ENCODE measurements at places on chromosomes 2 and 18.

- DNase-seq, result peak; percentile 19
These were observed 26.9 kb upstream of the INSIG2 start for GRCh38 chr2:118061135-118061955.

DNA sequence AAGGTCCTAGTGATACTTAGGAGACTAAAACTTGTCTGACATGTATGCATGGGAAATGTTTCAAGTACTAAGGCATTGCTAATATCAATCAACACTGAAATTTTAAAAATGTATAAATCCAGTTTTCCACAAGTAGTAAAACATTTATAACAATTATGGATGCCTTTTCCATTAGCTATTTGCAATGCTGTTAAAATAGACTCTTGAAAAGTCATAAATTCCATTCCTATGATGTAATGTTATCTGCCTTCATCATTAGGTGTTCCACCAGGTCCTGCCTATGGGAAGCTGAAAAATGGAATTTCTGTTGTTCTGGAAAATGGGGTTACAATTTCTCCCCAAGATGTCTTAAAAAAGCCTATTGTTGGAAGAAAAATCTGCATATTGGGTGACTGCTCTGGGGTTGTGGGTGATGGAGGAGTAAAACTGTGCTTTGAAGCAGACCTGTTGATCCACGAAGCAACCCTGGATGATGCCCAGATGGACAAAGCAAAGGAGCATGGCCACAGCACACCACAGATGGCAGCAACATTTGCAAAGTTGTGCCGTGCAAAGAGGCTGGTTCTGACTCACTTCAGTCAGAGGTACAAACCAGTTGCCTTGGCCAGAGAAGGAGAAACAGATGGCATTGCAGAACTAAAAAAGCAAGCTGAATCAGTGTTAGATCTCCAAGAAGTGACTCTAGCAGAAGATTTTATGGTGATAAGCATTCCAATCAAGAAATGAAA is 18.7 kb downstream of the ELAC1 start:
- no peak for DNase-seq

DNA sequence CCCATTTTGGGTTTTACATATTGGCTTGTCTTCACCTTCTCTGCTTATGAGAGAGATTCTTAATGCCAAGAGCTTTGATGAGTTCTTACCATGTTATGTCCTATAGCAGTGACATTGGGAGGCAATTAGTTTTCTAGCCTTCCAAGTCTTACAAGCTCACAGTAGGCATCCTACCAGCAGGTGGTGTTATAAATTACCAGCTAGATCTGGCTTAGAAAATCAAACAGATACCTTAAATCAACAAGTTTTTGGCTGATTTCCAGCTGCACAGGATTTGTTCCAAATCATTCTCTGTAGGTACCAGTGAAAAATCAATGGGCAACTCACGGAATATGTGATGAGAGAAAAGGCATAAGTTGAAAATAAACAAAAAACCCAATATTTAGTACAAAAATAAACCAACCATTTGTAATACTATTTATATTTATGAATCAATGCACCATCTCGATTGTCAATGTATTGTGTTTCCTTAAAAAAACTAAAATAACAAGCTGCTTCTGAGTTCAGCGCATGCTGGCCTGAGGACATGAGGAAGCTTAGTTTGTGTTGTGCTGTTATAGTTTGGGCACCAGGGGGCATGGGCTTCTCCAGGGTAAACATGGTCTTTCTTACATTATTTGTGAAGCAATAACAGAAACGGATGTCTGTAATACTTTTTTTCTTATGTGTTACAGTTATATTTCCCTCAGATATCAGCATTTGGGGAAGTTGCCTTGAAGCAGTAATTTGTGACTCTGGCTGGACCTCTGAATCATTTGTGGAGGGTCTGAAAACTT is 34.1 kb upstream of the NXPH2 start:
- DNase-seq, result no peak

GRCh38 chr2:43576981-43577892 is 18.6 kb downstream of the THADA start:
- DNase-seq, result peak; percentile 70

- DNase-seq, result no peak
These were observed 248.4 kb upstream of the KCNJ3 start for GRCh38 chr2:154449951-154450658.

GRCh38 chr2:24912523-24912922 is 7.5 kb downstream of the ADCY3 start:
- no peak for DNase-seq

DNA sequence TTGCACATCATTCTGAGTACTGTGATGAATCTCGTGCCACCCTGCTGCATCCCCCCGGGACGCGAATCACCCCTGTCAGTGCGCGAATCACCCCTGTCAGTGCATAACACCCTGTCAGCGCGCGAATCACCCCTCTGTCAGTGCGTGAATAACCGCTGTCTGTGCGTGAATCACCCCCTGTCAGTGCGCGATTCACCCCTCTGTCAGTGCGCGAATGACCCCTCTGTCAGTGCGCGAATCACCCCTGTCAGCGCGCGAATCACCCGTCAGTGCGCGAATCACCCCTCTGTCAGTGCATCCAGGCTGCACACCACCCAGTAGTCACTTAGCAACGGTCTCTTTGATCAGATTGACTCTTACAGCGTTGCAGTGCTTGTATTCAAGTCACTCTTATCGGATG is 134.4 kb upstream of the TPO start:
- DNase-seq, result no peak

DNA sequence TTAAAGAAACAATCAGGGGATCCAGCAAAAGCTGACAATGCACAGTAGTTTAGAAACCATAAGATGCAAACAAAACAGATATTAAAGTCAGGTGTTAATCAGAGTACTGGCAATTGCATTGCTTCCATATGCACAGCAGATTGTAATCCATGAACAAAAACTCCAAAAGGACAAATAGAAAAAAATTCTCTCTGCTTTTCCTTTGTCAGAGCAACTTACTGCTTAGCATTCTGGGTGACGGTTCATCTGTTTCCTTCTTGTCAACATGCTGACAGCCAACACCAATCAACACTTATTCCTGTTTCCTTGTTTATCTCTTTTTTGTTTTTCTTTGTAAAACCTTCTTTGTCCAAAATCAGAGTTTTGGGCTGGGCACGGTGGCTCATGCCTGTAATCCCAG is 473.1 kb downstream of the XIRP2 start:
- DNase-seq, result no peak

DNA sequence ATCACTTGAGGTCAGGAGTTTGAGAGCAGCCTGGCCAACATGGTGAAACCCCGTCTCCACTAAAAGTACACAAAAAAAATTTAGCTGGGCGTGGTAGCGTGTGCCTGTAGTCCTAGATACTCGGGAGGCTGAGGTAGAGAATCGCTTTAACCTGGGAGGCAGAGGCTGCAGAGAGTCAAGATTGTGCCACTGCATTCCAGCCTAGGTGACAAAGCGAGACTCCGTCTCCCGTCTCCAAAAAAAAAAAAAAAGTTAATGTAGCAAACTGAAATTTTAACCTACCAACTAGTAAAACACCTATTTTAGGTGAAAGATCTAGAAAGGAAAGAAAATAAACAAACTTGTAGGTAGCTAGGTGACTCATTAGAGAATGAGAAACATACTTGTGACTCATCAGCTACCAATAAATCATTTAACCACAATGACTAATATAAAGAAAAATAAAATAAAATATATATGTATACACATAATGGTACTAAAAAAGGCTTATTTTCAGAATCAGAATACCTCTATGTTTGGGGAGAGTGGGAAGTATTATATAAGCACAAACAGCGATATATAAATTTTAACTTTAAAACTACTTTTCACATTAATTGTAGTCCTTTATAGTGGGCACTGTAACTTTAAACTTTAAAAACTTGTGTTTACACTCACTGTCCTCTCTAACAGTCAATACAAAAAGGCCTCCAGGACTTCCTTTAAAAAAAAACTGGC is 36.6 kb downstream of the DARS1 start:
- DNase-seq, result no peak

- no peak for DNase-seq
These were observed 56.8 kb downstream of the CCNT2 start for GRCh38 chr2:134975281-134976009.

GRCh38 chr2:237290261-237290660 is 123.7 kb downstream of the COL6A3 start:
- peak; percentile 50 for DNase-seq

GRCh38 chr18:23551978-23552377 is 34.3 kb downstream of the NPC1 start:
- no peak for DNase-seq

DNA sequence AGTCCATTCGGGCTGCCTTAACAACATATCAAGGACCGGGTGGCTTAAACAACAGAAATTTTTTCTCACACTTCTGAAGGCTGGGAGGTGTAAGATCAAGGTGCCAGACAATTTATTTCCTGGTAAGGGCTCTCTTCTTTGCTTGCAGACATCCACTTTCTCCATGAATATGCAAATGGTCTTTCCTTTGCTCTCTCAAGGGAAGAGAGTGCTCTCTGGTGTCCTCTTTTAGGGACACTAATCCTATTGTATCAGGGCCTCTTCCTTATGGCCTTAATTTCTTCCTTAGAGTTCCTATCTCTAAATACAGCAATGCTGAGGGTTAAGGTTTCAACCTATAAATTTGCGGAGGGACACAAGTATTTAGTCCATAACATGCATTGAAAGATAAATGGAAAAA is 770.8 kb downstream of the DSC3 start:
- DNase-seq, result no peak

- DNase-seq, result no peak
These were observed 487.3 kb upstream of the DCC start for GRCh38 chr18:51852681-51853080.

- DNase-seq, result peak; percentile 86
These were observed 27.6 kb upstream of the ASAP2 start for GRCh38 chr2:9178904-9179571.

DNA sequence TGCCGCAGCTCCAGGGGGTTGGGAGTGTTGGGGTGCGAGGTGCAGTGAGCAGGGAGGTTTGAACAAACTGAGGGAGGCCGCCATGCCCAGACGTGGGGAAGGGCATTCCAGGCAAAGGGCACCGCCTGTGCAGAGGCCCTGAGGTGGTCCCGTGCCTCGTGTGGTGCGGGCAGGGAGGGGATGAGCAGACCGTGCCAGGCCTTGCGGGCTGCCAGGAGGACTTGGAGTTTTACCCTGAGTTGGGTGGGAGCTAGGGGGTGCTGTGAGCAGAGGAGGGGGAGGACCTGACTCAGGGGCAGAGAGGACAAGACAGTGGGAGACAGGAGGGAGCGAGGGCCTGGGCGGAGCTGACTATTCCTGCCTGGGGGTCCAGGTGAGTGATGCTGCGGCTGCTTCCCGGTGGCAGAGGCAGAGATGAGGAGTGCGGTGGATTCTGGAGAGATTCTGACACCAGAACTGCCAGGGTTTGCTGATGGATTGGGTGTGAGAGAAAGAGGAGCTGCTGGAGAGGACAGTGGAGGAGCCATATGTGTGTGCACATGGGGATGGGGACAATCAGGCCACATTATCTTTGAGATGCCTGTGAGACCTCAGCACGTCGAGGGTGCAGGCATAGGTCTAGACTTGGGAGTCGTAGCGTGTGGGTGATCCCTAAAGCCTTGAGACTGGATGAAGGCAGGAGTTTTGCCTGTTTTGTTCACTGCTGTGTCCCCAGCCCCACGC is 23.4 kb downstream of the ZAP70 start:
- no peak for DNase-seq

DNA sequence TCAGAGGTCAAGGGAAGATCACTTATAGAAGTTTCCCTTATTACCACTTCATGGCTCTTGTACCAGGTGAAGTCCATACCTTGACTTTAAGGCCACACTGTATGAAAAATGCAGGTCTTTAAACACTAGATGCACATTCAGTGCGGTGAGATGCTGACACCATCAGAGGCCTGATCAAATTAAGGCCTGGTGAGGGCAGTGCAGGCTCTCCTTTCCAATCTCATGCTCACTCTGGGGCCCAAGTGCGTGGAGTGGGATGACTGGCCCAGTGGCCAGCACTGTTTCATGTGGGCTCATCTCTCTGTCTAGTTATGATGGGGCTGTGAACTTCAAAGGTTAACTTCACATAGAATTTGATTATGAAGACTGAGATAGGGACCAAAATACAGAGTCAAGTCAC is 281.1 kb downstream of the SLC4A3 start:
- DNase-seq, result no peak

GRCh38 chr18:12256951-12257350 is 2.8 kb downstream of the CIDEA start:
- no peak for DNase-seq

GRCh38 chr2:111072220-111072871 is 48.4 kb upstream of the BCL2L11 start:
- DNase-seq, result peak; percentile 18

DNA sequence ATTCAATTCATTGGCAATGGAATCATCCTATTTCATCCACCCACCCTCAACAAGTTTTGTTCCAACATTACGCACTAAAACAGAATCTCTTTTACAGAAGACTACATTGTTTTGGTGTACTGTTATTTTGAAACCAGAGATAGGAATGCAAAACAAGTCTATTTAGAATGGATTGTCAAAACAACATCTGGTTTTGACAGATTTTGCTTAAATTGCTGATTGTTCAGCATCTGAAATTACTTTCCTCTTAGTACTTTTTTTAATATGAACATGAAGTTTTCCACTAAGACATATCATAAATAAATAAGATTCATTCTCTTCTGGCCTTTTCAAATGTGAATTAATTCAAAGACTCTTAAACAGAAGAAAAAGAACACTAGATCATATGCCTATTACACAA is 323.9 kb upstream of the TFPI start:
- peak; percentile 44 for DNase-seq

GRCh38 chr2:47950340-47951301 is 44.3 kb upstream of the FBXO11 start:
- peak; percentile 43 for DNase-seq

GRCh38 chr2:72515696-72516095 is 310.1 kb downstream of the EXOC6B start:
- DNase-seq, result no peak

DNA sequence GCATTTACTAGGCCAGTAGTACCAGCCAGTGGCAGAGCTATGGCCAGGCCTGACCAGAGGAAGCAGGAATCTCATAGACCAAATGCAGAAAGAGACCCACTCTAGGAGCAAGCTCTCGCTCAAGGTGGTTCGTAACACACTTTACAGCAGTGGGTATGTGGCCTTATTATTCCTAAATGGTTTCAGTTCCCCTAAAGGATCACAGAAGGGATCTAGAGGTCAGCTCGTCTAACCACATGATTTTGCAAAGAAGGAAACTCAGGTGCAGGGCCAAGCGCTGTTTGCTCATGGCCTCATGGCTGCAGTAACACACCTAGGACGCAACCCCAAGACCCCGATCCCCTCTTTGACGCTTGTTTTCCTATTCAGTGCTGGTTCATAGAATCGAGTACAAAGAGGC is 65.5 kb upstream of the ATG16L1 start:
- DNase-seq, result no peak

DNA sequence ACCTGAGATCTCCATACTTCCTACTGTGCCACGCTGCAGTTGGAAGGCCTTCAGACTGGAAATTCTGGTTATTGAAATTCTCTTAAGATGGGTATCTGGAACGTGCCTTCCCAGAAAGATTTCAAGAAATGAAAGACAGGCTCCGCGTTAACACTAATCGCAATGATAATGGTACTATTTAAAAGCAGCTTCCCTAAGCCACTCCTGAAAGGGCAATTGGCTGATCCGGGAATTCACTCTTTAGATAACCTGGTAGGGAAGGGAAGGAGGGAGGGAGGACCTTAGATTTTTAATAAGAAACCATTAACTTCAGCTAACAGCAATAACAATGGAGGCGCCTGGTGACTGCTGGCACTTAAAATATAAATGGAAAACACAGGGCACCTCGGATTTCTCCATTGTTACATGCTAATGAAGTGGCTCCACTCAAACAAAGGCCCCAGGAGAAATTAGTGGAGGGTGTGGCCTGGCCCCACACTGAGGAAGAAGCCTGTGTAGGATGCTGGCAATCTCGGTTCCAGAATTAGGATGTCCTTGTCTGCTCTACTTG is 22.5 kb upstream of the MTA3 start:
- no peak for DNase-seq

GRCh38 chr2:86022661-86023365 is 82.9 kb downstream of the POLR1A start:
- DNase-seq, result no peak
